Left colon (tissue), 2 donors: ENCODE measurements at places on chromosomes 5 and 9. TPM values are rescaled to one million over a fixed set of nuclear protein-coding genes. Genes with fewer than 3 reads are reported as not detected.

DNA sequence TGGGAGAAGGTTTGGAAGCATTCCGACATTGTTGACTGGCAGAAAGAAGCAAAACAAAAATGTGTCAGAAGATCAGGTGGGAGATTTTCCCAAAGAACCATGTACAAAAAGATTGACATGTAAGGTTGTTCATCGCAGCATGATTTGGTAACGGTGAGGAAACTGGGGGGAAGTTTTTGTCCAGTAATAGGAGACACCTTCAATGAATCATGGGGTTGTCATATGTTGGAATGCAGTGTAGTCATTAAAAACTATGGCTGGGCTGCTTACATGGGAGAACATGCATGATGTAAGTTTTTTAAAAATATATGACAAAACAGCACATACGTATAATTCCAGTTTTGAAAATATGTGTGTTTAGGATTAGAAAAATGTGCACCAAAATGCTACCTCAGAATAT lies 50.5 kb downstream of the HSD17B3 start:
- DNase-seq: no peak

DNA sequence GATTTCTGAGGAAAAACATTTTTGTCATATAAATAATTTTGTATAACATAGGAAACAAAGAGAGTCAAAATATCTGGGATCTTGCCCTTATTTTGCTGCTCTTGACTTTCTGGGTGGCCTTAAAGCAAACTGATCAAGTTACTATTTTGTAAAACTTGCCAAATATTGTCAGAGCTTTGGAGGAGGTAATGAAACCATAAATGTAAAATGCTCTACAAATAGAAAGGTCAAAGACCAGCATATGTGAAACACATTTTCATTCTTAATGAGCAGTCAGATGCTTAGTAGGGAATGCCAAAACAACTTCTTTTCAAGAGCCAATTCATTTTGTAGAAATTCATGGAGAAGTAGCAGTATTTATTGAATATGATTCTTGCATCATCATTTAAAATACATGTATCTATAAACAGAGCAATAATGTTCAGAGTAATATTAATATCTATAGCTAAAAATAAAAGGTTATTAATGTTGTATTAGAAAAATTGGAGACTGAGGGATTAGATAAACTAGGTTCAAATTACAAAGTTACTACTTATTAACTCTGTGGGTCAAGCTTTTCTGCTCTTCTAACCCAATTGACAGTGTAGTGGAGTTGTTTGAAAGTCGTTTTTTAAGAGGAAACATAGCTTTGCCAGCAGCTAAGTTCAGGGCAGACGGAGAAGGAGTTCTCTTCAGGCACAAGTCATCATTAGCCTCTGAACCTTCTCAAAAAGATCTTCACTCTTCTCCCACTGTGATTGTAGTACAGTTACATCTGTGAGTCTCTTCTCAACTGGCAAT lies 2053.1 kb downstream of the EFNA5 start:
- no peak for DNase-seq

DNA sequence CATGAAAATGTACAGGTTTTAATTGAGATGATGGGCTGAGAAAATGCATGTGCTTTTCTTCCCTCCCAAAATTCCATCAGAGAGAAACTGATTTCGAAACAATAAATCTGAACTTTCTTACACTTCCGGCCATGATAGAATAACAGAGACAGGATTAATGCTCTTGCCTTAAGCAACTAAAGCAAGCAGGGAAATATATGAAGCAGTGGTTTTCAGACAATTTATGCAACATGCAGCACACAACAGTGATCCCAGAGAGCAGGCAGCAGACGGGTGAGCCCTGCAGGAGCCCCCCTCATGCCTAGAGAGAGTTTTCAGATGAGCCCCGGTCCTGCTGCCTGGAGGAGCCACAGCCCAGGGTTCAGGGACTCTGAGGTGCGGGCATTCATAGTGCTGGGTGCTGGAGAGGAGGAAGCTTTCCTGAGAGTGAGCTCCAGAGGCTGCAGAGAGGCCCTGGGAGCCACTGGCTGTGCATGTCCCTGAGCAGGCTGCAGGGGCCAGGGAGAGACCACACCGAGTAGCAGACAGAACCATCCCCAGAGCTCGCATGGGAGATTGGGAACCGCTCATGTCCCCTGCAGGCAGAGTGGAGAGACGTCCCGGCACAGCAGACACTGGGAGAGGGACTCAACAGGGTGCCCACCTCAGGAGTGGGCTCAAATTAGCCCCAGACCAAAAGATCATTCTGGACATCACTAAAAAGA lies 143.5 kb downstream of the OLFM1 start:
- no peak for DNase-seq

- DNase-seq: no peak
Observed at GRCh38 chr9:93634311-93635185, 58.2 kb downstream of the PHF2 start.

- DNase-seq: no peak
Observed at GRCh38 chr5:112960863-112961504, 15.6 kb upstream of the DCP2 start.

DNA sequence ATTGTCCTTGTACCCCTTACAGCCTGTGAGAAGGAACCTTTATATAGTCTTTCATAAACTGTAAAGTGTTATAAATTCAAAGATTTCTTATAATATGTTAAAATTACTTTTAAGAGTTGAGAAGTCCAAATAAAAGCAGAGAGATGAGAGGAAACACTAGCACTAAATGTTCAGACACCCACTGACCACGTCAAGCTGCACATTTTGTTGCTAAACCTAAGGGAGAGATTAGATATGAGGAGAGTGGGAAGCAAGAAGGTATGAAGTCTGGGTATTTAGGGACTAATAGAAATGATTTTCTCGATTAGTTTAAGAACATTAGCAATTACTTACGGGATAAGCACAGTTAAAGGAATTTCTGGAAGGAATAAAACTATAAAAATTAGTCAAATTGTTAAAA lies 506.9 kb downstream of the RAB3C start:
- DNase-seq: no peak

DNA sequence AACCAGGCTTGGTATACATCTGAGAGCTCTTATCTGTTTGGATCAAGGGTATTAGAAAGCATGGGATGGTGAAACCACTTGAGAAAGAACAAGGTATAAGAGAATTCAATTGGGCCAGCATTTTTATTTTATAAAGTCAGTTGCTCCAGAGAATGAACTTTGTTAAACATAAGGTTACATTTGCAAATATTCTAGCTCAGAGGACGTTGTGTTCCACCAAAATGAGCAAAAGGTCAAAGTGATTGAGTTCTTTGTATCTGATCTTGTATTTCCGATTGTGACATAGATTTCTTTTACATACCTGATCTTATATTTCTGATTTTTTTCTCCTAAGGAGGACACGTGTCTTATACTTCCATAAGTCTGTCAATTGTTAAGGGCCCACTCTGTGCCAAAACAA lies 8.6 kb upstream of the STARD4 start:
- DNase-seq: no peak

PHYHD1 gene
- total RNA-seq: 1.5 TPM

HTR4 gene
- total RNA-seq: 19.0 TPM
